Right ventricle myocardium inferior (tissue), 1 donor: ENCODE measurements at places on chromosomes 12 and 14. TPM values are rescaled to one million over a fixed set of nuclear protein-coding genes. Genes with fewer than 3 reads are reported as not detected.
A peak's percentile ranks its signal among the peaks of the same experiment; 100 is the strongest.

SERPINA3 gene
- 112 TPM for total RNA-seq

AMN gene
- total RNA-seq = 0.14 TPM

FAM186B gene
- total RNA-seq = 0.62 TPM

IGF1 gene
- 10.9 TPM for total RNA-seq

PTCSC3 gene
- not detected for total RNA-seq

INHBC gene
- not detected for total RNA-seq

GRCh38 chr12:75923964-75924666 lies 107.5 kb downstream of the PHLDA1 start:
- no peak for DNase-seq

- DNase-seq = peak; percentile 75
Measured at GRCh38 chr12:56487448-56488040, 417 bp downstream of the GLS2 start.

GRCh38 chr14:33551963-33552362 lies 398.9 kb downstream of the EGLN3 start:
- DNase-seq = no peak

GRCh38 chr12:13534645-13535398 lies 338.3 kb downstream of the EMP1 start:
- DNase-seq = peak; percentile 71
